ENCODE measurements at places on chromosomes 3 and 15.

DNA sequence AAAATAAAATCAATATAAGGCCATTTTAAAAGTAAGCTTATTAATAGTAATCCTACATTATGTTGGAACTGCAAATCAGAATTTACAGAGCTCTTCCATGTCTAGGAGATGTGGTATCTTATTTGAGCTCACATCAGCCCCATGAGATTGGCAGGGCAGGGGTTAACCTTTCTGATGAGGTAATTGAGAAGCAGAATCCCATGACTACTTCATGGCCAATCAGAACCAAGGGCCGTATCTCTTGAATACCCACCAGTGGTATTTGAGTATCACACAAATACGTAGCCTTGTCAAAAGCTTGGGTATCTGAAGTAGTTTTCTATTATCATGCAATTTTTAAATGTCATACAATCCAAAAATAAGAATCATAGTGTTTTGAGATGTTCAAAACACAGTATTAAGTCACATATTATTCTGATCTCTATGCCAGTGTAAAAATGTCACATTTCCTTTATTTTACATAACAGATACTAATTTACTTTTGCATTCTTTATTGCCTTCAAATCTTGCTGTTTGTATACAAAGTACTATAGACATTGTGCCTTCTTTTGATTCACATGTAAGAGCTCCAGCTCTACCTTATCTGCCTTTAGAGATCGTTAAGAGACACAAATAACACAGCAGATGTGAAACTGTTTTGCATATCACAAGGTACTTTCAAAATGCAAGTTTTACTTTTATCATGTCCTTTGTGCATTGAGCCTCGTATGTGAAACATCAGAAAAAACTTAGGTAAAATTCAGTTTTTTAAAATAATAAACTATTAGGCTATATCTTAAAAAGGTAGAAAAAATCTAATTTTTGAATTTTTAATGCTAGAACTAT is 251.7 kb upstream of the GOLGA6L4 start:
- no peak for DNase-seq

GRCh38 chr3:108894981-108895380 is 58.7 kb downstream of the GUCA1C start:
- DNase-seq, result no peak

DNA sequence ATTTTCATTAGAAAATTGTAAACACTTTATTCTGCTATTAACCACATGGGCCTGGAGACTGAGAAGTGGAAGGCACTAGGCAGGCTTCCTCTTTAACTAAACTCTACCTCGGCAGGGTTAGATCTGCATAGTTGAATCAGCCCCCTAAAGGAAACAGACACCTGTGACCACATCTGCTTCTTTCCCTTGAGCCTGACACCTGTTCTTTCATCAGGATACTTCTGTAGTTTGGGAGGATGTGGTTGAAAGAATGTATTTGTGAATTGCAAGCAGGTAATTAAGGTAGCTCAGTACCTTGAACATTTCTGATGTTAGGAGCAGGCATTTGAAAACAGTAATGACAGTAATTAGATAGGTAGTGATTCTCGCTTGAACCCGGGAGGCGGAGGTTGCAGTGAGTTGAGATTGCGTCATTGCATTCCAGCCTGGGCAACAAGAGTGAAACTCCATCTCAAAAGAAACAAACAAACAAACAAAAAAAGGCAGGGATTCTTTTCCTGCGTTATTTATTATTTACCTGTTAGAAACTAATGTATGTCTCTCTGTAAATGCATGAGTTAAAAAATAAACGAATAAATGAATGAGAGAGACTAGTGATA is 468.5 kb downstream of the NLGN1 start:
- no peak for DNase-seq

- DNase-seq, result no peak
These were observed 9.1 kb upstream of the MFSD1 start for GRCh38 chr3:158792709-158793108.

- no peak for DNase-seq
These were observed 223.4 kb downstream of the STT3B start for GRCh38 chr3:31755926-31756658.

DNA sequence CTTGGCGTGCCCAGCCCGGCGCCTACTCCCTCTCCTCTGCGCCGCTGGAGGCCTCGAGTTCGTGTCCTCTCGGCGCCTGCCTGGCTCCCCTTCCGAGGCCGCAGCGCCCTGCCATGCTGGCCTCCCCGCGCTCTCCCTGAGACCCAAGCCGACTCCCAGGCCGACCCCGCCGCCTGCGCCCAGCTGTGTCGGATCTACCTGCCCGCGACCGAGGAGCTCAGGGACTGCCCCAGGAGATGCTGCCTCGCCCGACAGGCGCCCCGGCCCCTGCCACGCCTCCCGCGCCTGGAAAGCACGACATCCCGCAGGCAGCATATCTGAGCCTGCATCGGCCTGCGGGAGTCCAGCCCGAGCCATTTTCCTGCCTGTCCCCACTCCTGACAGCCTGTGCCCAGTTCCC is 16.1 kb downstream of the PAQR9 start:
- DNase-seq, result no peak

DNA sequence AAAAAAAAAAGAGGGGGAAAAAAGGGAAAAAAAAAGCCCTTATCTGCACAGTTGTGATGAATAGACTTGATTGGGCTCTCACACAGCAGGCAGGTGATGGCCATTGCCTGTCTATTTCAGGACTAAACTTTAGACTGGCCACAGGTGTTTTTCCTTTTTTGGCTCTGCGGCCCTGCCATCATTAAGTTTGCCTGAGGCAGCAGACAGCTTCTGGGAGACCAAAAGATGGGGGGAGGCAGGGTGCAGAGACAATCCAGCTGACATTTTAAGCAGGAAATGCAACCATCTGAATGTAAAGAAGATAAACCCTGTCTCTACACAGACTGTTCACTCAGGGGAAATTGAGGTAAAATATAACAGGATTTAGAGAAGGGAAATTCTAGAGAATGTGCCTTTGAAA is 295.0 kb upstream of the KCNH8 start:
- DNase-seq, result no peak

DNA sequence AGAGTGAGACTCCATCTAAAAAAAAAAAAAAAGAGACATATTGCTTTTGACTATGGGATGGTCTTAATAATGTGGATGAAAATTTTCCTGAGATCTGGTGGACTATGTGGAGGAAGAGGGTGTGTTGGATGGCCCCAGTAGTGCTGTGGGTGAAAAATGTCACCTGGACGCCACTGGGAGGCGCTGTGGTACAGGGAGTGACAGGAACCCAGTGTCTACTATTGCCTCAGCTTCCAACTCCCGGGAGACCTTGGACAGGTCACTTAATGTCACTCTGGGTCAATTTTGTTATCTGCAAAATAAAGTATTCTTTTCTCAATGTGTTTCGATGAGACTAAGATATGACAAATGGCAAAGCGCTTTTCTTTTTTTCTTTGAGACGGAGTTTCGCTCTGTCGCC is 27.7 kb upstream of the DCP1A start:
- peak; percentile 19 for DNase-seq

DNA sequence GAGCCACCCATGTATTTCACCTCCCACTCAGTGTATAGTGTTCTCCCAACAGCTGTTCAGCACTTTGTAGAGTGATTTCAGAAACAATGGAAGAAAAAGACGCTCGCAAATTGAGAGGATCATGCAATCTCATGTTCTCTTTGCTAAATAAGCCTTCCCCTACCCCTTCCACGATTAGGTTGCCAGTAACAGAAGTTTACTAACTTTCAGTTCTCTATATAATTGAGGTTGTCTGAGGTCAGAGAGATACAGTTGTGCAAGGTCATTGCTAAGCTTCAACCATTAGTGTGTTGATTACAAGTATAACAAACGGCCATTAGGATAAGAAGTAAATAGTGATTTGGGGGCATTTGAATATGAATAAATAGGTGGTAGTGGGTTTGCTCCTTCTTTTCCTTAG is 99.6 kb downstream of the TUSC7 start:
- DNase-seq, result no peak

DNA sequence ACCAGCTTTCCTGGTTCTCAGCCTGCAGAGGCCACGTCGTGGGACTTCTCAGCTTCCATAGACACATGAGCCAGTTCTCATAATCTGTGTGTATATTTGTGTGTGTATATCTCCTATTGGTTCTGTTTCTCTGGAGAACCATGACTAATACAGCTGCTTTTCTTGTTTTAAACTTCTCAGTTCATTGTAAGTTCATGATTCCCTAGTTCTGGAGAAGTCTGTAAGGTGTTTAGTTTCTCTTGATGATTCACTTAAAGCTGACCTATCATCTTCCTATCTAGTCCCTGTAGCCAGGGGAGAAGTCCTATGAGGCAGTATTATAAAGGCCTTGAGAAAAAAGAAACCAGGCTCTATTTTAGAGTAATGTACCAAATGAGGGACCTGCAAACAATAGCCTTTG is 147.7 kb downstream of the RYR3 start:
- DNase-seq, result no peak

DNA sequence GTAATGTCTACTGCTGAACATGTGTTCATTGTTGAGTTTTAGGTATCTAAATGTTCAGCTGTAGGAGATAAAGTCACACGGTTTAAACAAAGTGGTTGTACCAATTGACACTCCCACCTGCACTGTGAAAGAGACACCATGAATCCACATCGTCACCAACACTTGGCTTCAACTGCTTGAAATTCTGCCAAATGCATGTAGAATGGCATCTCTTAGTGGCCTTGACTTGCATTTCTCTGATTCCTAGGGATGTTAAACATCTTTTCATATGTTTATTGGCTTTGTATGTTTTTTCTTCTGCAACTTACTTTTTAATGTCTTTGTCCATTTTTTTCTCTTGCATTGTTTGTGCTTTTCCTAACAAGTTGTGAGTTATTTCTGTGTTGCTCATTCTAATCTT is 43.4 kb downstream of the RPLP1 start:
- DNase-seq, result no peak

GRCh38 chr3:16260046-16260445 is 4.7 kb downstream of the DPH3 start:
- no peak for DNase-seq

DNA sequence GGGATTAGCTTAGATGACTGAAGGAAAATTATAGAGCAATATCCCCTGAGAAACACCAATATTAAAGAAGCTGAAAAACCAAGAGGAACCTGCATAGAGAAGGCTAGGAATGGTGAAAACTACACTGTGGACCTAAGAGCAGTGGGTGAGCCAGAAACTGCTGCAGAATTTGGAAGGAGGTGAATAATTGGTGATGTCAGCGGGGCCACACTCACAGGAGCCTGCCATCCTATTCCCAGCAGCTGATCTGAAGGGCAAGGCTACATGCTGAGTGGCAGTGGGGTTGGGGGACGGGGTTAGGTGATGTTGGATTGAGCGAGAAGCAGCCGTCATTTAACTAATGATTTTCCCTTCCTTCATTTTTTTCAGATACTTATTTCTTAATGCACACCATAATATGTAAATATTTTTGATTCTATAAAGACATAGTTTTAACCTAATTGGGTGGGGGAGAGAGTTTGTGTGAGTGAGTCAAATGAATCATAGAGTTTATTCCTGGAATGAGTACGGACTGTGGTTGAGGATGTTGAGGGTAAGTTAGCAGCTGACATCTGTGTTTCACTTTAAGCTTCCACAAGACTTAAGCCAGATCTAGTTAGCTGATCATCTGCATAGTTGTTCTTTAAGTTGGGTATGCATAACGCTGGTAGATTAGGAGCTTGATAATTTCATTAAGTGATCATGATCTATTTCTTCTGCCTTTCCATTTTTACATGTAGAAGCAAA is 222.8 kb downstream of the PTPRG start:
- DNase-seq, result no peak

GRCh38 chr3:9622438-9622837 is 26.9 kb upstream of the MTMR14 start:
- no peak for DNase-seq

GRCh38 chr15:39283531-39283930 is 297.3 kb upstream of the THBS1 start:
- no peak for DNase-seq

DNA sequence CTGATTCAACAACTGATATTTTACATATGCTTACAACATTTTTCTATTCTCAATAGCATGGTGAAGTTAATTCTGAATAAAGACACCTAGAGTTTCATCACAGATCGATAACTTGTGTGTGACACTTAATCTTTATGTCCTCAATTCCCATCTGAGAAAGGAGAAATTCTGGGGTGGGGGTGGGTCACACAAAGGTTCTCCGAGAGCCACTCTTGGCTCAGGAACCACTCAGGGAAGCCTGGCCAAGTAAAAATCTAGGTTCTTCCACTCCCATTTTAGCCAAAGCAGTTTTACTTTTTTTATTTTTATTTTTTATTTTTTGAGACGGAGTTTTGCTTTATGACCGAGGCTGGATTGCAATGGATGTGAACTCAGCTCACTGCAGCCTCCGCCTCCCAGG is 111.0 kb upstream of the TBL1XR1 start:
- DNase-seq, result no peak

DNA sequence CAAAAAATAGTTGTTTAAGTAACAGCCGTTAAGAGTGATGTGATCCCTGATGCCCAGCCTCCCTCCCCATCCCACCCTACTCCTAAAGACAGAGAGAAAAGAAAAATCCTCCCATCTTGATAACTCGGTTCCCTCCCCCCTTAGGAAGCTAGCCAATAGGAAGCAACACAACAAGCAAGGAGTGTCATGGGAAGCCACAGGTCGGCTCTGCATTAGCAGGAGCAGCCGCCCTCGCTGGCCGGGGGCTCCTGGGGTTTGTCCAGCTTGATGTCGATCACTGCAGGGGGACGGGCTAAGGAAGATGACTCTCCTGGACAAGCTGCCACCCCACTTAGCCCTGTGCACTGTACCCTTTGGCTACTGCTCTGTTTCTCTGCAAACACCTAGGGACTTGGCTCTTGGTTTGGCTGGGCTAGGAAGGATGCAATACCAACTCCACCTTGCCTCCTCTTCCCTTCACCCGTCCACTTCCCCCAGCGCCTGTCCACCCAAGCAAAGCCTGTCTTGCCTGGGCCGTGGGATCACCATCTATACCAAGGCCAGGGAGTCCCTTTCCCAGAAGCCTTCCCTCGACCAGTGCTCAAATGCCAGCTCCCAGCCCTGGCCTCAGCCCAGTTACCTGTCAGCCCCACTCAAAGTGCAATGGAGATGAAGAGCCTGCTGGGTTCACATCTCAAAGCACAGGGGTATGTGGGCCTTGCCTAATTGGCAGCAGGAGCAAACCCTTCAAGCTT is 23.1 kb downstream of the SRPRB start:
- no peak for DNase-seq

GRCh38 chr3:45253316-45253715 is 27.2 kb upstream of the TMEM158 start:
- DNase-seq, result no peak

DNA sequence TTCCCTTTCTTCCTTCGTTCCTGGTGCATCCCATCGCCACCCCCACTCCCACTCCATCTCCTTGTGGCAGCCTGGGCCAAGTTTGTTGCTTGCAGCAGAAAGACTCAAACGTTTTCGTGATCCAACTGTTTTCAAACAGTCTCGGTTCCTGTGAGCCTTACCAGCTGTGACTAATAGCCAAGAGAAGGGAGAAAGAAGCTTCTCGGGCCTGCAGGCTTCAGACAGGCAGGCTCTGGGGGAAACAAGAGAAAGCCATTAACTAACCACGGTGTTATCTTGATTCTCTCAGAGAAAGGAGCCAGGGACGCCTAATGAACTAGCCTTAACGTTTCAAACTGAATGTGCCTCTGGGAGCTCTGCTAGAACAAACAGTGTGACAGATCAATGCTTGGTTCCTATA is 742.0 kb downstream of the NR2F2 start:
- no peak for DNase-seq

- no peak for DNase-seq
These were observed 38.4 kb downstream of the CCDC33 start for GRCh38 chr15:74274470-74275038.

GRCh38 chr15:67957435-67958132 is 96.5 kb upstream of the PIAS1 start:
- DNase-seq, result no peak
